ENCODE measurements at places on chromosomes 1 and 21.

DNA sequence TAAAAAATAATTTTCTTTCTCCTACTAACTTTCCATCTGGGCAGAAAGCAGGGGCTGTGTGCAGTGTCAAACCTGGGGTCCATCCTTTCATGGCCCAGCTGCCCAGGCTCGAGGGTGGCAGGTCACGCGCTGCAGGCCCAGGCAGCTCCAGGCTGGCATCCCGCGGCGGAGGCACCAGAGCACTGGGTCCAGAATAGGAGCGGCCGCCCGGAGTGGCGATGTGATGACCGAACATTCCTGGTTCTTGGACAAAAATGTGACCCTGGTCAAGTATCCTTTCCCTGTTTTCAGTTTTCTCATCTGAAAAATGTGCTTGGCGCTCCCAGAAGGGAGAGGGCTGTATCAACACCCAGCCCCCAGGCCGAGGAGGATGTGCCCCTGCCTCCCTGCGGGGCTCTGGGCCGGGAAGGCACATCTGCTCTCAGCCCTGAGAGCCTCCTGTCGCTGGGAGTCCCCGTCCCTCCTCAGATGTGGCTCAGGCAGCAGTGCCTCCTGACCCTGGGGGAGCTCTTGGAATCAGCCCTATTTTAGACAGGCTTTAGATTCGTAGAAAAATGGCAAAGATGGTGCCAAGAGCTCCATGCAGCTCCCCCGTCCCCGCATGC, 29.3 kb downstream of the SLX9 start:
- no peak for DNase-seq

GRCh38 chr21:35476621-35477395, 427.7 kb upstream of the RUNX1 start:
- no peak for DNase-seq

GRCh38 chr21:44275041-44275440, 10.6 kb upstream of the AIRE start:
- no peak for DNase-seq

DNA sequence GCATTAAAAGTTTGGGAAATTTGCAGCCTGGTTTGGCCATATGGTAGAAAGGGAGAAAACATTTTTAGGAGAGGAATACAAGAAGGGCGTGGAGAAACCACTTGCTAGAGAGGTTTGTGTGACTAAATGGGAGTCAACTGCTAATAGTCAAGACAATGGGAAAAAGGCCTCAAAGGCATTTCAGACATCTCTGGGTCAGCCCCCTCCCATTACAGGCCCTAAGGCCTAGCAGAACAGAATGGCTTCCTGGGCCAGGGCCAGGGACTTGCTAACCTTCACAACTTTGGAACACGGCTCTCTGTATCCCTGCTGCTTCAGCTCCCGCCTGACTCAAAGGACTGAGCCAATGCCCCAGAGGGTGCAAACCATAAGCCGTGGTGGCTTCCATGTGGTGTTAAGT, 752.3 kb upstream of the ADAMTS5 start:
- DNase-seq, result no peak

GRCh38 chr1:106646261-106646784, 410.2 kb upstream of the PRMT6 start:
- no peak for DNase-seq

- no peak for DNase-seq
Observed at GRCh38 chr1:44061857-44062256, 30.6 kb upstream of the SLC6A9 start.

Measured in activated CD4-positive, alpha-beta T cell treated with anti-CD3 and anti-CD28 coated beads, Interleukin-2, amount 50 U/mL, for 1 hour (primary cell).